ENCODE measurements at places on chromosomes 6 and 20. TPM values are rescaled to one million over a fixed set of nuclear protein-coding genes. Genes with fewer than 3 reads are reported as not detected.

DNA sequence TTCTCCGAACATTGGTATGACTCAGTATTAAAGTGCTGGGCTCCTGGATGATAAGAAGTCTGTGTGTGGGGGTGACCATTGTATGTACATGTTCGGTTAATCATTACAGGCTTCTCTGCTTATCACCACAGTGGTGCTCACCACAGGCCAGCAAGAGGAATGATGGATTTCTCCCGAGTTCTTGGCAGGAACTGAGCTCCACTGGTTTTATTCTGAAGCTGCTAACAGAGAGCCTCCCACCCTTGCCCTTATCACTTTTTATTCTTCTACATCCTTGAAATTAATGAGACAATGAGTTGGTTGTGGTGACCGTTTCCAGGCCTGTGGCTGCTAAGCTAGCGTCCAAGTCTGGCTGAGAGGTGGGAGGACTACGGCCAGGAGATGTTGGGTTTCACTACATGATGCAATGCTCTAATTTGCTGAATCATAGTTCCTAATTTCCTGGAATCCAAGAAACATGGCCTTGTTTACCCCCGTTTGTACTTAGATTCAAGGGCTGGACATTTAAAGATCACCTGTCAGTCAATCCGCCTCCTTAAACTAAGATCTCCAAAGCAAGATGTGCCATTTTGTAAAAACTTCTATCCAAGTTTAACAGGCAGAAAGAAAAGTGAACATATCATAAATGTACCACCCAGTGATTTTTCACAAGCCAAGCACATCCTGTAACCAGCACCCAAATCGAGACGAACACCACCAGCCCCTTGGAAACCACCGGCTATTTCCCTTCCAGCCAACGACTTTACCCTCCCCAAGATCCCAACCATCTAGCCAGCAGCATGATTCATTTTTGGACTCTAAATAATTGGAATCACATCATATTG is 172.5 kb downstream of the FOXA2 start:
- DNase-seq = no peak

GRCh38 chr6:91447081-91447480 is 860.2 kb upstream of the MAP3K7 start:
- DNase-seq = no peak

GRCh38 chr20:46132705-46133120 is 14.6 kb downstream of the CD40 start:
- peak; percentile 67 for DNase-seq

DNA sequence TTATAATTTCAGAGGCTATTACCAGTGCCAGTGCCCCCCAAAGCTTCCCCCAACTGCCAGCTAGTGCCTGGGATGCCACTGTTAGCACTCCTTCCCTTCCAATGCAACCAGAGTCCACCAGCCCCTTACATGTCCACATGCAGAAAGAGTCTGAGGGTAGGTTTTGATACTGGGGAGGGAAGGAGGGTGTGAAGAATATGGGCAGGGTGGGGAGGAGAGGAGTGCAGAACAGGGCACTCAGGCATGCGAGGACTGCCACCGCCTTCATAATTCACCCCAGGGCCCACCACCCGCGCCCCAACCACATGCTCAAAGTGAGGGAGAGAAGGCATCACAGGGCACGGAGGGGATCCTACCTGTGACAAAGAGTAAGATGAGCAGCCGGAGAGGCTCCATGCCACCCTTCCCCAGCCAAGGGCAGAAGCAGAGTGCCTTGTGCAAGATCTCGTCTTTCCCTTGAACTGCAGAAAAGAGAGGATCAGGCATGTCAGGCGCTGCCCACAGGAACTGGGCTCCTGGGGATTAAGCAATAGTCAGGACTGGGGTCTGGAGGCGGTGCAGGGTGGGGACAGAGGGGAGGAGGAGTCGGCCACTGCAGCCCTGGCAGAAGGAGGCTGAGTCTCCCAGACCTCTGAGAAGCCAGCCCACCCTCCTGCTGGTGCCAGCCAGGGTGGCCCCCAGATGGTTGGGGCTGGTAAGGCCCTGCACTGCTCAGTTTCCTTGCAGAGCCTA is at the start of gene TREM2:
TREM2 (minus strand) TSS at position 430 of the 732 bp plus-strand sequence; CDS start at position 396, 34 bp downstream.
- no peak for DNase-seq

DNA sequence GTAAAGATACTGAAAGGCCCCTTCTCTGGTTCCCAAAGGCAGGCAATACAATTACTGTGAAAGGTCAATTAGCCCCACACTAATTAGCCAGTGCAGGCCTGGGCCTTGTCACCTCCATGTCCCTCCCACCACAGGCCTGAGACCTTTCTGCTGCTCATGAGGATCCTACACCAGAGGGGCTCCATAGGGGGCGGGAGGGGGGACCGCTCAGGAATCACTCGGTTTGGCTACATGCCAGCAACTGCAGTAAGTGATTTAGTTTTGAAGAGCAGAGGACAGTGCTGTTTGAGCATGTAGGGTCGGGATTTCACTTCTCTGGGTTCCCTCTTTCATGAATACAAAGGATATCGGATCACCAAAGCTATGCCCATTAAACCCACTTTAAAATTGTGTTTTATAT is 455.6 kb downstream of the PRKN start:
- no peak for DNase-seq

- no peak for DNase-seq
These were observed 16.6 kb downstream of the DNAAF9 start for GRCh38 chr20:3390759-3391425.

GRCh38 chr6:155314773-155315515 is 660 bp upstream of the TFB1M start:
- DNase-seq = no peak

- DNase-seq = no peak
These were observed 33.4 kb upstream of the PLN start for GRCh38 chr6:118514689-118515088.

DNA sequence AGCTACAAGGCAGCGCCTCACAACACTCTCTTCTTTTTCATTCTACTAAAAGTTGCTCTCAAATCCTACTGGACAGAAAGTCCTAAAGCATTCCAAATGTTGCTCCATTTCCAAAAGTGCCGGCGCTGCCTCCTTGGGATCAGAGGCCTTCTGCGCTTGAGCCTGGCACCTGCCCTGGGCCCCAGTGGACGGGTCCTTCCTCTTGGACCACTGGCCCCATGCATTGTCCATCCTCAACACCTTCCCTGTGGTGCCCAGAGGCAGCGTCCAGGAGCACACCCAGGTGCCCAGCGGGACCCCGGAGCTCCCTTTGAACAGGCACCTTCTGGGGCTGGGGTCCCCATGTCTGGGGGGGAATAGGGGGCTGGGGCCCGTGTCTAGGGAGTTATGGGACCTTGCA is 205.2 kb downstream of the ERMARD start:
- DNase-seq = no peak

The WFDC5 gene
- total RNA-seq = 1.2 TPM

The SIRPB2 gene
- 16.9 TPM for total RNA-seq

The OLIG3 gene
- total RNA-seq = not detected

The LPA gene
- total RNA-seq = 0.24 TPM

The GINS1 gene
- 4.3 TPM for total RNA-seq

The PCK1 gene
- 6.3 TPM for total RNA-seq

The COQ3 gene
- 0.96 TPM for total RNA-seq

The POU3F2 gene
- 1.4 TPM for total RNA-seq

Data from umbilical cord (tissue), 2 donors.